Retina (tissue), 1 donor: ENCODE measurements at places on chromosomes 13 and 19.
A peak's percentile ranks its signal among the peaks of the same experiment; 100 is the strongest.

GRCh38 chr13:27919934-27920676, at the start of gene PDX1:
PDX1 (plus strand) TSS chr13:27920000; CDS start chr13:27920139, 139 bp downstream.
- DNase-seq = peak; percentile 83

GRCh38 chr19:3554254-3555083, 2.9 kb downstream of the MFSD12 start:
- no peak for DNase-seq

GRCh38 chr13:50543782-50544181, 299.7 kb downstream of the DLEU7 start:
- DNase-seq = no peak

GRCh38 chr19:44618640-44619357, 5.4 kb downstream of the IGSF23 start:
- no peak for DNase-seq

- DNase-seq = no peak
These were observed 309.4 kb downstream of the OXGR1 start for GRCh38 chr13:96684907-96685306.

GRCh38 chr19:18523841-18524240, 2.0 kb upstream of the ELL start:
- no peak for DNase-seq

DNA sequence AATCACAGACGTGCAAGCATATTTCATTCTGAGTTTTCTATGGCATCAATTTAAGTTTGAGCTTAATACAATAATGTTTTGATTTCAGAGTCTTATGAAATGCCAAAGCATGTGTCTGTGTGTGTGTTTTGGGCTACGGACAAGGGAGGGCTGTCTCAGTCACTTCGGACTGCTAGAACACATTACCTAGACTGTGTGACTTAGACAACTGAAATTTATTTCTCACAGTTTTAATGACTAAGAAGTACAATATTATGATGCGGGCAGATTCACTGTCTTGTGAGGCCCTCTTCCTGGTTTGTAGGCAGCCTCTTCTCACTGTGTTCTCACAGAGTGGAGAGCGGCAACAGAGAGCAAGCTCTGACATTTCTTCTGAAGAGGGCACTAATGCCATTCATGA, 1202.0 kb downstream of the EFNB2 start:
- DNase-seq = no peak

- DNase-seq = no peak
These were observed 4.9 kb downstream of the THAP8 start for GRCh38 chr19:36049080-36049698.

- DNase-seq = no peak
These were observed 1573.3 kb downstream of the PCDH9 start for GRCh38 chr13:65656740-65657329.

DNA sequence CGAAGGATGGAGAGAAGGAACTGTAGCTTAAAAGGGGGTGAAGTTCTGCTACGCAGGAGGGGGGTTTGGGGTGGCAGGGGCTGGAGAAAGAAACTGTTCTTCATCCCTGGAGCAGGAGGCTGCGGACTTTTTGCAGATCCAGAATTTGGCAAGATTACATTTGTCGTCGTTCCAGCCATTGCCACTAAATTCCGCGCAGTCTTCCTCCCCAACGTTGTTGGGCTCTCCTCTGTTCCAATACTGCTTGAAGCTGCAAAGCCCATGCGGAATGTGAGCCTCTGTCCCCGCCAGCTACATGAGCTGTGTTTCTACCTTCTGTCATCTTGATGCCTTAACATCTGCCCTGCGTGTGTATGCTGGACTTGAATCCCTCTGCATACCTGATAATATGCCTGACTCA, 4.3 kb downstream of the CD209 start:
- no peak for DNase-seq

DNA sequence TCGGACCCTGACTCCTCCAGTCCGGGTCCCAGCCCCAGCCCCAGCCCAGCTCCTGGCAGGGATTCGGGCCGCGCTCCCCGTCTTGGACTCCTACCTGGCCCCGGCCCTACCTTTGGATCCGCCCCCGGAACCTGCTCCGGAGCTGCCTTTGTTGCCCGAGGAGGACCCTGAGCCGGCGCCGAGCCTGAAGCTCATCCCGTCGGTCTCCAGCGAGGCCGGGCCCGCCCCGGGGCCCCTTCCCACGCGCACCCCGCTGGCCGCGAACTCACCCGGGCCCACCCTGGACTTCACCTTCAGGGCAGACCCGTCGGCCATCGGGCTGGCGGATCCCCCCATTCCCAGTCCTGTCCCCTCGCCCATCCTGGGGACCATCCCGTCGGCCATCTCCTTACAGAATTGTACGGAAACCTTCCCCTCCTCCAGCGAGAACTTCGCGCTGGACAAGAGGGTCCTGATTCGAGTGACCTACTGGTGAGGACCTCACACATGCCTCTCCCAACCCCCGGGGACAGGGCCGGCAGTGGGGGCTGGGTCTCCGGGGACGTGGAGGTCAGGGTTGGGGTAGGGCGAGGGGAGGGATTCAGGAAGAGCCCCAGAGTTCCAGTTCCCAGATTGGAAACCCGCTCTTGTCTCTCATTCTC, 732 bp downstream of the SELENOV start:
- peak; percentile 47 for DNase-seq

DNA sequence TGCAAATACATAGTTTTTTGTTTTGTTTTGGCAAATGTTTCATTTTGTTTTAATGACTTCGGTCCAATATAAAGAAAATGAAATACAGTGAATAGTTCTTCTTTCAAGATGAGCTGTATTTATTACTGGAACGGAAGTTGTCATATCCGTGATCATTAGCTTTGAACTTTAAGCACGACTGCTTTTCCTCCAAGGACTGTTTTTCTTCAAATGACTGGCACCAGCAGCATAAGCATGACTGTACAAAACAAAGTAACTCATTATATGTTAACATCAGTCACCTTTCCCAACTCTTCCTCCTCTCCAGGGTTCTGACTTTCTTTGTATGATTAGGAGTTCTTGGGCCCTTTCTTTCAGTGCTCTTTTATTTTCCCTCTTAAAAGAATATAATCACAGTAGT, 20.5 kb downstream of the EDNRB start:
- DNase-seq = no peak

- no peak for DNase-seq
These were observed 1.8 kb upstream of the CDC37 start for GRCh38 chr19:10404888-10405820.

DNA sequence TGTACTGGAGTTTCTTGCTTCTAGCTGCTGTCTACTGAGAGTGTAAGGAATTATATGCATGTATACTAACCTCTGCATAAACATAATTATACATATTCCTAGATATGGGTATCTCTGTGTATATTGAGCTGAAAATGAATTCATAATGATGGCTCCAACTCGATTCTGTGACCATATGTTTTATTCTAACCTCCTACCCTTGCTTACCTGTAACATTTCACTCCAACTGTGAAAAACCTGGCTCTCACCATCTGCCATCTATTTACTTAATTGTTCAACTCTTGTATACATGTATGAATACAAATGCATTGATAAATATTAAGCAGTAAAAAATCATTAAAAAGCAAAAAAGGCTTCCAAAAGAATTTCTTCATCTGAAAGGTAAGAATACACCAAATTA, 1729.5 kb upstream of the SPRY2 start:
- DNase-seq = no peak

DNA sequence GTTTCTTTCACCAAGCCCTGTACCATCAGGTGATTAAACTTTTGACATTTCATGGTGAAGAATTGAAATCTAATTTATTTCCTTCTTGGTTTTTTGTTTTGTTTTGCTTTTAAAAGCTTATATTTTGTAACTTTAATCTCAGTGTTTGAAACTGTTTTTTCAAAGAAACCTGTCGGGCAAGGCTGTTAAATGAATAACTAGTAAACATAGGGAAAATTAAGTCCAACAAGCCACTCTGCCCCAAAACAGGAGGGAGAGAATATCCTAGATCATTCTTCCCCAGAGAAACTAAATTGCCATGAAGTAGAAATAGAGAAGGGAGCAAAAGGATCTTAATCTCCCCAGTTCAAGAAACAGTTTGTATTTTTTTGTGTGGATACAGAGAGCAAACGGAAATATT, 98.2 kb downstream of the FREM2 start:
- no peak for DNase-seq

DNA sequence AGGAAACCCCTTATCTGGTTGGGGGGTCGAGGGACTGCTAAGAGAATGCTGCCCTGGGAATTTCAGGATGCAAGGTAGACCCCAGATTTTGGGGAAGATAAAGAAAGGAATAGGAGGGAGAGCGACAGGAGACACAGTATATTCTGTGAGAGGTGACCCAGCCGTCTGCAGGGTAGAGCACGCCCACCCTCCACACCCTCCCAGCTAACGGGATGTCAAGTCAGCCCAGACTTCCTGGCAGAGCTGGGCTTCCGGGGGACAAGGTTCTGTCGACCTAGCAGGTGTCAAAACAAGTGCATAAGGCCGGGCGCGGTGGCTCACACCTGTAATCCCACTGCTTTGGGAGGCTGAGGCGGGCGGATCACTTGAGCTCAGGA, 695 bp upstream of the PRR36 start:
- DNase-seq = no peak

DNA sequence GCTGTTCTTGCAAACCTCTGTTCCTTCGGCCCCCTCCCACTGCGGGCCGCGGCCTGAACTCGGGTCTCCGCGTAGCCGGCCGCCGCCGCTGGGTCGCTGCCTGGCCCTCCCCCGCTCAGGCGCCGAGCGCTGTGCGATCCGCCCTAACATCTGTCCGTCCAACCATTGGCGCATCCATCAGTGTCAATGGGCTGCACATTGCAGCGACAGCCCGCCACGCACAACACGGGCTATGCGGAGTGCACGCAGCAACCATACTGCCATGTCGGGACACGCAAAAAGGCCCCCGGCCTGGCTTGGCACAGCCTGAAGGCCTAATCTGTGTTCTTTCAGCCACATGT, 2.6 kb upstream of the TSHZ3 start:
- no peak for DNase-seq

GRCh38 chr13:62057286-62057685, 641.6 kb upstream of the PCDH20 start:
- peak; percentile 66 for DNase-seq

- DNase-seq = no peak
These were observed 2.3 kb downstream of the MYH14 start for GRCh38 chr19:50205681-50206138.

GRCh38 chr19:51771376-51772130, 10.6 kb downstream of the FPR2 start:
- DNase-seq = no peak

- DNase-seq = no peak
These were observed 244.5 kb upstream of the CSNK1A1L start for GRCh38 chr13:37349916-37350315.

- DNase-seq = no peak
These were observed 88.6 kb upstream of the MYCBP2 start for GRCh38 chr13:77415253-77416071.

DNA sequence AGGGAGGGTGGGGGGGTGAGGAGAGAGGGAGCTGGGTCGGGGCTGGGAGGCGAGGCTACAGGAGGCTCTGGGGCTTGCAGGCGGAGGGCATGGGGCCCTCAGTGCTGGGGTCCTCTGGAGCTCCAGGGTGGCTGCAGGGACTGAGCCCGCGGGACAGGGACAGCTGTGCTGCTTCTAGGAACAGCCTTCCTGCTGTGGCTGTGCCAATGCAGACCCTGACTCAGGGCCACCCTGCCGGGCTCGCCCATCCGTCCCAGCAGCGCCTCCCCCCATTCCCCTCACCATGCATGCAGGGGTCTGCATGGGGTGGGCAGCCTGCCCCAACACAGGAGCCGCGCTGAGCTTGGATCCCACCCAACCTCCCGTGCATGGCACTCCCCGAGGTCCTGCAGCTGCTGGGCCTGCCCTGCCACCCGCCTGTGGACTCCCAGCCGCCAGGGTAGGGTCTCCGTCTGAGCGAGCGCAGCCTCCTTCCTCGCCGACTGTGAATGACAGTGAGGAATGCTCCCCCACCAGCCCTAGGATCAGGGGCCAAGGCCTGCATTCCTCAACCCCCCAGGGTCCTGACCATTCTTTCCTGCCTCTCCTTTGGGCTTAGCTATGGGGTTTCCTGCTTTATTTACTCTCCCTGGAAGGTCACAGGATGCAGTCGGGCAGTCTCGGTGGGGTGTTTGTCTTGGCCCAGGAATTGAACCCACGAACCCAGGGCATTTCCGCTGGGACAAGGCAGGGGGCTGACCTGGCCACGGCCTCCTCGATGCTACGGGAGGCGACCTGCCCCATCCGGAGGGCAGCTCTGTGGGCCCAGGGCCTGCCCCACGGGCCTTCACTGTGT, 23.4 kb downstream of the CEBPG start:
- no peak for DNase-seq

GRCh38 chr19:10643172-10643967, 10.8 kb upstream of the ILF3 start:
- no peak for DNase-seq

- DNase-seq = no peak
These were observed 50.5 kb upstream of the PARP4 start for GRCh38 chr13:24563087-24563486.

GRCh38 chr19:5857203-5858081, 6.2 kb upstream of the FUT3 start:
- no peak for DNase-seq

DNA sequence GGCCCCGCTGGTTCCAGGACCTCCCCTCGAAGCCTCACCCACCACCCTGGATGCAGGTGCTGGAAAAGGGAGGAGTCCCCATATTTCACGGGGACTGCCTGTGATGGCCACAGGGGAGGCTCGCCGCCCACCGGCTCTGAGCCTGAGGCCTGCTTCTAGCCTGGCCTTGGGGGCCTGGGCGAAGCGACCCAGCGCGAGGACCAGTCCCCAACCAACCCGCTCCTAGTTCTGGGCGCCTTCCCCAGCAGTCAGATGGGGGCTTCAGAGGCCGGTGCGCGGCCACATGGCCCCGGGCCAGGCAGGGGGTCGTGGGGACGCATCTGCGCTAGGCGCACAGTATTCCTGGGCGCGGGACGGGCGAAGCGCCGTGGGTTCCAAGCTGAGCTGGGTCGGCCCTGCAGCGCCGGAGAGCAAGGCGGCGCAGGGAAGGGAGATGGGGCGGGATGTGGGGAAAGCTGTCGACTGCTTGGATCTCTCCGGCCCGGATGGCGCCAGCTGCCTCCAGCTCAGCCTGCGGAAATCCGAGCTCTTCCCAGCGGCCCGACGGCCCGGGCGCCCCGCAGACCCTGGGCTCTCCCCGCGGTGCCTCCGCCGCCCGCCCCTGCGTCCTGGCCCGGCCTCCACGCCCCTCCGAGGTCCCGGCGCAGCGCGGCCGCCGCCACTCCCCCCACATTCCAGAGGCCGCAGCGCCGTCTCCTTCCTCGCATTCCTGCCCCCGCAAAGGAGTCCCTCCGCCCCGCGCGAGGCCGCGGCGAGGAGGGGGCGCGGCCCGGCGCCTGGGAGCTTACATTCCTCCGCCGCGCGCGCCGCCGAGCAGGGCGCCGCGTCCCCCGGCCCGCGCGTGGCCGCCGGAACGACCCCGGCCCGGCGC, at the start of gene WTIP:
WTIP (plus strand) TSS at position 788 of the 871 bp plus-strand sequence. CDS start 217 bp downstream, outside the sequence.
- peak; percentile 86 for DNase-seq

DNA sequence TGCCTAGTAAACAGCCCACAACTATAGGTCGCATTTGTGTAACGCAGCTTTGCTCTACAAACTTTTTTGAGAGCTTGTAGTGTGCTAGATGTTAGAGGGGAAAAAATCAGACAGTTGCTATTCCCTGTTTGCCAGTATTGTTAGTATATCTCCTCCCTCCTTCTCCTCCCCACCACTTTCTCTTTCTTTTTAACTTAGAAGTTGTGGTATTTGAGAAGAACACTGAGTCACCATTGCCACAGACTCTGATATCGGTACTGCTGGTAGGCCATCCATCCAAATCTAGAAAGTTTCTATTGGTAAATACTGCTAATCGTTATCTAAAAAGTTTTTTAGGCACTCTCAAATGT, 666 bp downstream of the POMP start:
- DNase-seq = no peak

GRCh38 chr13:103694471-103694870, 628.3 kb upstream of the SLC10A2 start:
- no peak for DNase-seq
